HepG2 (cell line): ENCODE measurements at places on chromosomes 6 and 20. TPM values are rescaled to one million over a fixed set of nuclear protein-coding genes. Genes with fewer than 3 reads are reported as not detected.

Gene PRPH2
- total RNA-seq = 0.04 and 0.06 TPM in 2 replicates

Gene PLA2G7
- not detected in 2 replicates for total RNA-seq

Gene ACTL10
- not detected in 2 replicates for total RNA-seq

Gene ADGRB3
- not detected in 2 replicates for total RNA-seq
